ENCODE measurements at places on chromosomes 13 and 19.

- no peak for DNase-seq
These were observed 524 bp downstream of the NAA16 start for GRCh38 chr13:41311406-41312175.

GRCh38 chr19:29550896-29551295, 25.1 kb downstream of the VSTM2B start:
- no peak for DNase-seq

DNA sequence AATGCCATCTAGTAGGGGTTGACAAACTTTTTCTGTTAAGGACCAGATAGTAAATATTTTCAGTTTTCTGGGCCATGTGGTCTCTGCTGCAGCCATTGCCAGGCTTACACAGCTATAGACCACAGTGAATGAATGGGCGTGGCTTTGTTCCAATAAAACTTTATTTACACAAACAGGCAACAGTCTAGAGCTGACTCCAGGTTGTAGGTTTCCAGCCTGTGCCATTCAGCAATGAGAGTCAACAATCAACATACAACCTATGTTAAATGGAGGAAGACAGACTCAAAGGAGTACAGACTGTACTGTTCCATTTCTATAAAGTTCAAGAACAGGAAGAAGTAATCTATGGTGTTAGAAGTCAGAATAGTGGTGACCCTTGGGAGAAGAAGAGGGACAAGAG, 15.2 kb upstream of the IZUMO2 start:
- DNase-seq, result no peak

- no peak for DNase-seq
These were observed 84.5 kb upstream of the FRY start for GRCh38 chr13:31947105-31947504.

DNA sequence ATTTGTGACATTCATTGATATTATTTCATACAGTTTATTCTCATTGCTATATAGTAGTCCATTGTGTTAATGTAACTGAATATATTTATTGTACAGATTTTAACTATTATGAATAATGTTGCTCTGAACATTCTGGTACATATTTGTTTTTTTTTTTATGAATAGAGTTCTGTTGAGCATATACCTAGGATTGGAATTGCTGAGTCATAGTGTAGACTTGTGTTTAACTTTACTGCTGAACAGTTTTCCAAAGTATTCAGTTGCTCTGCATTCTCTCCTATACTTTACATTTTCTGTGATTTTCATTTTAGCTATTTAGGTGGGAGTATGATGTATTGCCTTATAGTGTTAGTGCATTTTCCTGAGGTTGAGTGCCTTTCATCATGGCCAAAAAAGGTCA, 97.5 kb downstream of the MAB21L1 start:
- DNase-seq, result no peak

DNA sequence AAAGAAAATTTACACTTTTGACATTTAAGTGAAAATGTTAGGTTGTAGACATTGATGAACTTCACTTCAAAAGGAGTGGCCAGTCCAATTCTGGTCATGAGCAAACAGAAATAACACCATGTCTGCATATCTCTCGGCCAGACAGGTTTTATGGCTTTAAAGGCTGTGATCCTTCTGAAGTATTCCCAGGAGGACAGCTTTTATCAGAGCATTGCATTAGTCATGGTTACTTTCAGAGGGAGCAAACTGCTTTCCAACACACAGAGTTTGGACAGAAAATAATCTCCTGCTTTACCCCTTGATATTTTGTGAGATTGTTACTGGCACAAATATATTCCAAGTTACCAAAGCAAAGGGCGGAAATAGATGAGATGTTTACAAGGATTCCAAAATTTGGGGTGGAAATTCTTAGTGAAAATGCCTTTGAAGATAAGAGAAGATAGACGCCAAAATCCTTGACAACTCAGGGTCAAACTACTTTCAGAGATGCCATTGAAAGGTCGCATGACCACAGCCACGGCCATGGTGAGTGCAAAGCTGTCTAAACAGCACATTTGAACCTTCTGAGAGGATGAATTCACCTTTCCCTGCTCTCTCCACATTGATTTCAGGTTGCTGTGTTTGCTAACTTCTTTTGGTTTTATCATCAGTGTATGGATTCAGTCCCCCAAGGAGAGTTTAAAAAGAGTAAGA, 584.5 kb upstream of the SGCG start:
- no peak for DNase-seq

GRCh38 chr19:34254698-34255432, 511 bp downstream of the GARRE1 start:
- no peak for DNase-seq

GRCh38 chr13:43786766-43787517, at the start of gene ENOX1:
ENOX1 (minus strand) TSS chr13:43786972.
- DNase-seq, result no peak

DNA sequence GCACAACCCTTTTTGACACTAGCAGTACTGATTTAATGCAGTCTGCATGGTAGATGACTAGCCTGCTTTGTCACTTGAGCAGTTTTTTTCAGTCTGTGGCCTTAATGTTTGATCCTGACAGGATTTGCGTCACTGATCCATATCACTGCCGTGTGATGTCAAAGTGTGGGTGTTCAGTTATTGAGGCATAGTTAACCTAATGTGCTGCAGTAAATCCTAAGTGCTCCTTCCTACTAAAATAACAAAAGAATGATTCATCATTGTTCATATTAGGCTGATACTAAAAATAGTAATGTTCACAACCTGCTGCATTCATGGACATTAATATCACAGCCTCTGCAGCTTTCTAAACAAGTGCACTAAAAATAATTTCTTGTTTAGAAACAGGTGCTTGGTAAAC, 121.9 kb upstream of the MLNR start:
- DNase-seq, result no peak

DNA sequence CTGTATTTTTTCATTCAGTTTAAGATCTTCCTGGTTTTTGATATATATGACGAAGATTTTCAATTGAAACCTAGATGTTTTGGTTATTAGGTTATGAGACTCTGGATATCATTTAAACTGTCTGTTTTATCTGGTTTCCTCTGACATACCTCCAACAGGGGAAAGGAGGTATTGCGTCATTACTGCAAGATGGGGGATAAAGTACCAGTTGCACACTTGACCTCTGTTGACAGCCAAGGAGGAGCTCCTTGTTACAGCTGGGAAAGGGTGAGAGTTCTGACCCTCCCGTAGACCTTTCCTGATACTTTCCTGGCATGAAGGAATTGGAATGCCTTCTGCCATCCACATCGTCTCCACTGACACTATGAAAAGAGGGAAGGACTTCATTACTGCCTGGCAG, 82.0 kb upstream of the SHISA2 start:
- DNase-seq, result no peak

- DNase-seq, result peak; percentile 89
These were observed 9.3 kb downstream of the RPS9 start for GRCh38 chr19:54209811-54210494.

GRCh38 chr19:3149526-3150505, 14.0 kb downstream of the GNA15 start:
- no peak for DNase-seq

DNA sequence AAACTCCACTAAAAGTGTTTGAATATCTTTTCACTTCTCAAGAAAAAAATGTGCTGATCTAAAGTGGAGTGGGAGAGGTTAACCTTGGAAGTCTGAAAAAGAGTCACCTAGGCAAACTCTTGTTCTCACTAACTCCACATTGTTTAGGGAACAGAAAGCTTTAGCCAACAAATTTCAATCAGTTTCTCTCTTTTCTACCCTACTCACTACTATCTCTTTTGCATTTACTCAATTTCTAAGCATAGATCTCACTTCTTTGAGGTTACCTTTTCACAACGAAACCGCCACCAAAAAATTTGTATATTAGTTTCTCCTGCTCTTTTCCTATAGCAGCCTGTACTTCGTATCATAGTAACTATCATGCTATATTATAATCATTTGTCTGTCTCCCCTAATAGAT, 6.3 kb downstream of the NHLRC3 start:
- DNase-seq, result no peak

GRCh38 chr19:46015687-46016425, 7.0 kb downstream of the PGLYRP1 start:
- DNase-seq, result no peak
